ENCODE measurements at places on chromosomes 3 and 15.

DNA sequence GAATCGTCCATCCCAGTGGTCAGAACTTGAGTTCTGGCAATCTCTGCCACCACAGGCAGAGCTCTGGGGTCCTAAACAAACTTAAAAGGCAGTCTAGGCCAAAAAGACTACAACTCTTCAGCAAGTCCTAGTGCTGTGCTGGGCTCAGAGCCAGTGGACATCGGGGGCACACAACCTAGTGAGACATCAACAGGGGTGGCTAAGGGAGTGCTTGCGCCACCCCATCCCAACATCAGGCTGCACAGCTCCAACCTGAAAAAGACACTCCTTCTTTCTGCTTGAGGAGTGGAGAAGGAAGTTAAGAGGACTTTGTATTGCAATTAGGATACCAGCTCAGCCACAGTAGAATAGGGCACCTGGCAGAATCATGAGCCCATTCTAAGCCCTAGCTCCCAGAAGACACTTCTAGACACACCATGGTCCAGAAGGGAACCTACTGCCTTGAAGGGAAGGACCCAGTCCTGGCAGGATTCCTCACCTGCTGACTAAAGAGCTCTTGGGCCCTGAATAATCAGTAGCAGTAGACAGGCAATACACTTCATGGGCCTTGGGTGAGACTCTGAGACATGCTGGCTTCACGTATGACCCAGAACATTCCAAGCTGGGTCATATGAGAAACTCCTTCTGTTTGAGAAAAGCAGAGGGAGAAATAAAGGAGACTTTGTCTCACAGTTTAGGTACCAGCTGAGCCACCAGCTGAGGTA lies 72.0 kb downstream of the TFDP2 start:
- DNase-seq: no peak

DNA sequence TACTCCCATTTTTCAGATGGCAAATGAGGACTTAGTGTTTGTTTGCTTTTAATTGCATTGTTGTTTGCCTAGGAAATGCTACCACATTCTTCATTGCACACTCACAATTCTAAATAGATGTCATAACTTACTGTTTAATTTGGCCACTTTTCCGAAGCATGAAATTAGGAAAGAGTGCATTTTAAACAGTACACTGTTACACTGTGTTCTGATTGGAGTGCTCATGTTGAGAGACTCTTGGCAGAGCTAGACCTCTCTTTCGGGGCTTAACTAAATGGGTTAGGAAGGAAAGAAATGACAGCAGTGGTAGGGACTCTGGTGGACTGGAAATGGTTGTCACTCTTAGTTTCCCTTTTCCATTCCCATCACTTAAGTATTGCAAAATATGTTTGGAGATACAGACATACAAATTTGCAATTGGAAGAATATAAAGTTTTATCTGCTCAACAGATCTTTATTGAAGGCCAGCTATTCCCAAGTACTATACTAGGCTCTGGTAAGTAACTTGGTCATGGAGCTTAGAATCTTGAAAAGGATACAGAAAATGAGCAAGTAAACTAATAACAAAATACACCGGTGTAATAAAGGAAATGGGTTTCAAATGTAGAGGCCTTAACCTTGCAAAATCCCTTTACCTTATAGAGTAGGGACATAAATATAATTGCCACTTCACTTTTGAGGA lies 90.2 kb downstream of the DCUN1D1 start:
- no peak for DNase-seq

GRCh38 chr15:90807074-90807785 lies 61.2 kb upstream of the FURIN start:
- DNase-seq: no peak

DNA sequence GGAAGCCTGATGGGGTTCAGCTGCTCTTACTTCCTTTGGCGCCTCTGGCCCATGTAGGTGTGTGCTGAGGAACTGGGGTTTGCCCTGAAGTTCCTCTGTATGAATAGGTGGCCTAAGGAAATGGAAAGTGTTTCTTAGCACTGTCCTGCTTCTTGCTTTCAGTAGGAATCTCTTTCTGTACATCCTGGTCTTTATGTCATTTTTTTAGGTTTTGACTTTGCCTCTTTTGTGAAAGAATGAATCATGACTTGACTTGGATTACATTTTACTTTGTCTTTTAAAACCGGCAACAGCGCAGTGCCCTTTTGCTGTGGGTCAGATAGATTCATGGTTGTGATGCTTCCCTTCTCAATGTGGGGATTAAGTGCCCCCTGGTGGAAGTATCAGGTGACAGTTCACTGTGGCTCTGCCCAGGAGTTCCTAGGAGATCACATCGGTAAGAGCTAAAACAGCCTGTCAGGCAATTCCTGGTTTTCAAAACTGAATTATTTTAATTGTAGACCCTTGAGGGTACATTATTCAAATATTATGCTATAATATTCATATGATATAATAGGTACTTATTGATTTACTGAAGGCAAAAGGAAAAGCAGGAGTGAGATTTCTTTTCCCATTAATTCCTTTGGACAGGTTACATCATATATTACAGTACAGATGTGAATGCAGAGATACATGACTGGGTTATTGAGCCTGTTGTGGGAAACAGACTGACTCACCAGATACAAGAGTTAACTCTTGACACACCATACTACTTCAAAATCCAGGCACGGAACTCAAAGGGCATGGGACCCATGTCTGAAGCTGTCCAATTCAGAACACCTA lies 95.4 kb downstream of the HCN4 start:
- no peak for DNase-seq

DNA sequence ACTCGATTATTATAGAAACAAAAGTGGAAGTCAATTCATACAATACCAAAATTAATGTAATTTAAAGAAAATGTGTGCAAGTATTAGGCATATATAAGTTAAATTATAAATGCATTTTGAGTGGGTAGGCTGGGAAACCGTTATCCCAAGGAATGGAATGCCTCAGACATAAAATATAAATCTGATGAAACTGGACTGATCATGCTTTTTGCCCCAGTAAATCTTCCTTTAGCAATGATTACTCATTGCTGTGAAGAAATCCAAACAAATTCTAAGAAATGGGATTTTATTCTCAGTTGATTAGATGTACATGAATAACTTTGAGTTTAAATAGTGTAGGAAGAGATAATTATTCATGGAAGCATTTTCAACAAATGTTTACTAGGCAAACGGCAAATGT lies 185.5 kb upstream of the KCNMB2 start:
- no peak for DNase-seq

DNA sequence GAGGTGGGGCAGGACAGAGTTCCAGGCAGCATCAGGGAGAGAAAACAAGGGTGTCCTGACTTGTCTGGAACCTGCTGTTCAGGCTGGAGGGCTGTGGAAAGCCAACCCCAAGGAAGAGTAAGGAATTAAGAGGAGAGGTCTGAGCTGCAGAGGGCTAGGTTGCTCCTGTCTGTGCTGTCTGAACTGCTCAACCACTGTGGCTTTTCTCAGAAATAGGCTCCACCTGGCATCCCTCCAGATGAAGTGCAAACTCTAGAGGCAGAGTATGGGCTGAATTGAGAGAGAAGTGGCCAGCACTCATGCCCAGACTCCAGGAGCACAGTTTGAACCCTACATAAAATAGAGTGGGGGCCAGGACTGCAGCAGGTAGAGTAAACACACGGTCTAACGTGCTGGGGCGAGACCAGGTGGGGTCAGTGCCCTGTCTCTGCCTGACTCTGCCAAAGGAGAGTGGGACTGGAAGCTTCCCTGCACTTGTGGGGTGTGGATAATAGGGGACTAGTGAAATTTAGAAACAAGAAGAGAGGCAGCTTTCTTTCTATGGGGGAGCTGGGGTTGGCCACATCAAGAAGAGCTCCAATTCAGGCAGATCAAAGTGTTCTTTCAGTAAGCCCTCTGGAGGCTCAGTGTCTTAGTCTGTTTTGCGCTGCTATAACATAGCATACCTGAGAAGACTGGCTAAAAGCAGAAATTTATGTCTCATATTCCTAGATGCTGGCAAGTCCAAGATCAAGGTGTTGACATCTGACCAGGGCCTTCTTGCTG lies 28.0 kb upstream of the MNS1 start:
- DNase-seq: no peak

DNA sequence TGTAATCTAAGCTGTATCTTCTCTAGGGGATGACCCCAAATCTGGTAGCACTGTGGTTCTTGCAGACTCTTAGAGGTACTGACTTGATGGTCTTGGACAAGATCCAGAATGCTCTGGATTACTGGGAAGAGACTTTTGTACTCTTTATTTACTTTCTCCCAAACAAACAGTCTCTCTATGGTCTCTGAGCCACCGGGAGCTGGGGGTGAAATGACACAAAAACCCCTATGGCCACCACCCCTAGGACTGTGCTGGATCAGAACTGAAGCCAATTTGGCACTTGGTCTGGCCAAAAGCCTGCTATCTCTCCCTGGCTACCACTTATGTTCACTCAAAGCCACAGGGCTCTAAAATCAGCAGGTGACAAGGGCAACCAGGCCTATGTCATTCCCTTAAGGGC lies 50.2 kb upstream of the SI start:
- DNase-seq: no peak

- no peak for DNase-seq
Measured at GRCh38 chr15:41603941-41604911, 45.2 kb downstream of the TYRO3 start.

DNA sequence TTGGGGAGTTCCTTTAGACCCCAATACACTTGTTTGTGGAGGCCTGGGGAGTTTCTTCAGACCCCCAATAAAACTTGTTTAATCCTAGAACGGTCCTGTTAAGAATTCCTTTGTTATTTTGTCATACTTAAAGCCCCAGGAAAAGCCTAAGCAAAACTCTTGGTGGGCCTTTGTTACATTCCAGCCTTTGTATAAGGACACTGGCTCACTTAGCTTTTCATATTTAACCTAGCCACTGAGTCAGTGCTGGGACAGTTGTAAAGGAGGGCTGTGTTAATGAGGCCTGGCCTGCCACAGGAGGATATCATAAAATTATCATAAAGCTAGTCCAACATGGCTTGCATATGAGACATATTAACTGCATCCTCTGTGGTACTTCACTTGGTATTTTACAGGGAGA lies 760.1 kb downstream of the ZNF385D start:
- DNase-seq: no peak

- DNase-seq: no peak
Measured at GRCh38 chr3:56806407-56806806, 4.7 kb upstream of the ARHGEF3 start.

DNA sequence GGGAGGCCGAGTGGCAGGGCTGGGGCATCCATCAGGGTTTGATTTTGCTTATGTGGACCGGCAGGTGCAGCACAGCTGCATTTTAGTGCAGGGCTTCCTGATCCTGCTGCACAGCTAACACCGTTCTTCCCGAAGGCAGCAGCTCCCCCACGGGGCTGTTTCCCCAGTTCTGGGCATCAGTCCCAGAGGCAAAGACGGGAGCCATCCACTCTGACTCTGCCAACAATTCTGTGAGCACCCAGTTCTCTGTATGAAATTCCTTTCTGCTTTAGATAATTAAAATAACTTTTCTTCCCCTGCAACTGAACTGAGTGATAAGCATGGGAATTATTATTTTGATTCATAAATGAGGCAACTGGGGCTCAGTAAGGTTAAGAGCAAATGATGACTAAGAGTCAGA lies 262.9 kb upstream of the ATP10A start:
- no peak for DNase-seq

- no peak for DNase-seq
Measured at GRCh38 chr3:134328147-134328591, 46.1 kb downstream of the AMOTL2 start.

GRCh38 chr3:193869221-193870201 lies 266.4 kb upstream of the HES1 start:
- peak; percentile 90 for DNase-seq

- no peak for DNase-seq
Measured at GRCh38 chr3:142861926-142862325, 27.0 kb downstream of the PCOLCE2 start.

- no peak for DNase-seq
Measured at GRCh38 chr3:169822091-169822490, 9.4 kb upstream of the LRRC34 start.

GRCh38 chr3:71026634-71027578 lies 556.6 kb downstream of the FOXP1 start:
- no peak for DNase-seq

GRCh38 chr15:38872732-38873131 lies 308.1 kb upstream of the RASGRP1 start:
- no peak for DNase-seq

- DNase-seq: no peak
Measured at GRCh38 chr3:129481766-129482332, 41.8 kb downstream of the IFT122 start.

DNA sequence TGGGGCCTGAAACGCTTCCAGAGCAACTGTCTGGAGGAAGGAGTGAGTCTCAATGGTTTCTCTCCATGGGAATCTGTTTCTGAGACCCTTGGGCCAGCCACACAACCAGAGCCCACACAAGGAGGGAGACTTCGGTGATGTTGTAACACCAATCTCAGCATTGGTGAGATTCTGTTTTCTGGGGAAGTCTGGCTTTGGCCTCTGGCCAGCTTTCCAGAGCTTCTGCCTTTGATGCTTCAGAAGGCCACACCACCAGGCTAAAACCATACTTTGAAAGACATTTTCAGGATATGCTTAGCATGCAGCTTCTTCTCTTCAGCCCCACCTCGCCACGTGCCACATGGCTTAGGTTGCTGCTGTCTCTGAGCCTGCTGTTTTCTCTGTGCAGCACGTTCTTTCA lies 3.6 kb upstream of the EEFSEC start:
- DNase-seq: peak; percentile 62
